RWPE1 (cell line): ENCODE measurements at places on chromosomes 2 and 18.
A peak's percentile ranks its signal among the peaks of the same experiment; 100 is the strongest.

DNA sequence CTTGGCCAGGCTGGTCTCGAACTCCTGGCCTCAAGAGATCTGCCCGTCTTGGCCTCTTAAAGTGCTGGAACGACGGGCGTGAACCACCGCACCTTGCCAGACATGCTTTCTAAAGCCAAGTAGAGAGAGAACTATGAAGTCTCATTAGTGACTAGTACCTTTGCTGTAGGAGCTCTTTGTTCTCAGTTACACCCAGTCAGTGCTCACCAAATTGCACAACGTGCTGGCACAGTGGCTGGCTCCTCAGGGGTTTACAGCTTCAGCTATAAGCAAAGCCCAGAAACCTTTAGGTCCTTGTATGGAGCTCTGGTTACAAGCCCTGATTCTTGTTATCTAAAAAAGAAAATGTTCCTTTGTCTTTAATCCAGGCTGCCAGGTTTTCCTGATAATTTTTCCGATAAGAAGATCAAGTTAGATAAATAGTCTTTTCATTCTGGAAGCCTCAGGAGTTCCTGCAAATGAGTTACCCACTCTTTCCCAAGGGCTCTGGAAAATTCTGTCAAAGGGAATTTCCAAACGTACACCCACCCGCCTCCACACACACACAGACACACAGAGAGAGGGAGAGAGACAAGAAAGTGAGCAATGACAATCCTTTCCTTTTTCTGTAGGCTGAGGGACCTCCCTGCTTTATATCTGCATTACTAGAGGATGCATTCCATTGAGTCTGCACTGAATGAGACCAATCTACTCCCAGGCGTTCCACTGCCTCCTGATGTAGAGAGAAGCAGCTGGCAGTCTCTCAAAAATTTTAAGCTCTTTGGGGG is 100.2 kb upstream of the CSRNP3 start:
- DNase-seq, result peak; percentile 1

- peak; percentile 38 for DNase-seq
Measured at GRCh38 chr2:110674620-110675555, 3.0 kb downstream of the BUB1 start.

- DNase-seq, result no peak
Measured at GRCh38 chr2:30255466-30256408, 24.4 kb downstream of the LBH start.

DNA sequence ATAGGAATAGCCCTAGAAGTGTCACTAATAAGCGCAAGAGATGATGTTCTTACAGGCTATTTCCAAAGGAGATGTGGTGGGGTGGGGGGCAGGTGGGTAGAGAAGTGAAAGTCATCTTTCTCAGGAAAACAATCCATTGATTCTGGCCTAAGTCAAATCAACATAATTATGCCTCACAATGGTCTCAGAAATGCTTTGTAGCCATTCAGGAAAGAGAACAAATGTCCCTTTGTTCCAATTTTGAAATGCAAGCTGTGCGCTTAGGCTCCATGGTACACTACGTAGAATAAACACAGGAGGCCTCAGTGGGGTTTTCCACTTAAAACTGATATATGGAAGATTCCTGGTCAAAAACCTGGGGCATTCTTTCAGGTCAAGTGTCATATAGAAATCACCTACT is 529.9 kb upstream of the KLHL29 start:
- no peak for DNase-seq

GRCh38 chr2:222669353-222669752 is 2.1 kb upstream of the MOGAT1 start:
- no peak for DNase-seq

GRCh38 chr2:42045848-42046748 is 1.7 kb upstream of the PKDCC start:
- no peak for DNase-seq
